ENCODE measurements at places on chromosomes 2 and 18.

- DNase-seq = no peak
Observed at GRCh38 chr2:139359818-139360217, 579.6 kb upstream of the NXPH2 start.

DNA sequence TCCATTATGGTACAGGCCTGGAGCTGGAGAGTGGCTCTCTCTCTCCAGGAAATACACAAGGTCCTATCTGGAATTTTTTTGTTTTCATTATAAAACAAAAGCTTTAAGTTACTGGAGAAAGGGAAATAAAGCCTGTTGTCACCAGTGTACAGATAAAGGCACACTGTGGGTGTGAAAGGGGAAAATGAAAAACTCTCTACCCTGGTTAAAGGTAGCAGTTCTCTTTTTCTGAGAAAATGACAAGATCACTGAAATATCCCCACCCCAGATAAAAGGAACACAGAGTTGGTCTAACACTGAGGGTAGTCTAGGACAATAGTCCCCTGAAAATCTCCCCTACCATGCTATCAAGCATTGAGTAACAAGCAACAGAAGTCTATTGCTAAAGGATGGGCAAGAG, 438.7 kb downstream of the MBD2 start:
- no peak for DNase-seq

GRCh38 chr2:240499309-240500301, 58.2 kb downstream of the ANKMY1 start:
- DNase-seq = no peak

DNA sequence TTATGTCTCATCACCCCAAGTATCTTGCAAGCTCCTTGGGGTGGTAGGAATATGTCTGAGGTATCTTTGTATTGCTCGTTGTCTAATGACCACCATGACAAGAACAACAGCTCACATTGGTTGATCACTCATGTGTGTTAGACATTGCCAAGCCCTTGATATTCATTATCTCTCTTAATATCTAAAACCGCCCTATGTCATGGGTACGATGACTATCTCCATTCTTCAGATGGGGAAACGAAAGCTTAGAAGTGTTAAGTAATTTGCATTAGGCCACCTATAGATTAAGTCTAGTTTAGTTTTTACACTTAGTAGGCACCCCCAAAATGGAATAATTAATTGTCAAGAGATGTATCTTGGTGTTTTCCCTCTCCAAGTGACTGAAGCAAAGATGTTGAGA, 57.0 kb downstream of the ICOS start:
- no peak for DNase-seq

DNA sequence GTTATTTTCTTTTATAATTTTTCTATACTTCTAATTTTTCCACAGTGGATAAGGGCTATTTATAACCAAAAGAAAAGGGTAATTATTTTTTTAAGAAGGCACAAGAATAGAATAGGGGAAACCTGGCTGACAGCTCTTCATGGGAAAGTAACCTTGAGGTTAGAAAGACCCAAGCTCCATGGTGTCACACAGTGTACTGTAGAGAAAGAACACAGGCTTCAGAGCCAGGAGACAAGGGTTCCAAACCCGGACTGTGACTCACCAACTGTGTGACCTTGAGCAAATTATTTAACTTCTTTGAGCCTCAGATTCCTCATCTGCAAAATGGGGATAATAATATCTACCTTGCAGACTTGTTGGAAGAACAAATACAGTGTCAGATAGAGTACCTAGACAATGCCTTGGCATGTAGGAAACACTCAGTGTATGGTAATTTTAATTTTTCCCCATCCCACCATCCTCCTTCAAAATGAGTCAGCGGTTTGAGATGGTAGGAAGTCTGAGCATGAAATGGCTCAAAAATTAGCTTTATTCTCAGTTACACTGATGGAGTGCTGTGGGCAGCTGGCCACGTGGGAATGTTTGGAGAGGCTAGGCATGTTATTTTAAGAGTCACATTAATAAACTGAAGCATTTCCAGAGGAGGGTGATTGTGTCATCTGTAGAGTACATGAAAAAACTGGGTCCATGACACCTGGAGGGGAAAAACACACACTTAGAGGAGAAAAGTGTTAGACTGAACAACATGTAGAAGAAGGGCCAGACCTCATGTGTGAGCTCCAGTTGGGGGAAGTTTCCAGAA, 36.7 kb downstream of the TMEM37 start:
- no peak for DNase-seq

- peak; percentile 49 for DNase-seq
Observed at GRCh38 chr2:190343536-190344275, at the start of gene INPP1. Gene INPP1, plus strand, starts transcription at chr2:190343589. Its CDS starts 16,514 bp downstream, at chr2:190360103.

DNA sequence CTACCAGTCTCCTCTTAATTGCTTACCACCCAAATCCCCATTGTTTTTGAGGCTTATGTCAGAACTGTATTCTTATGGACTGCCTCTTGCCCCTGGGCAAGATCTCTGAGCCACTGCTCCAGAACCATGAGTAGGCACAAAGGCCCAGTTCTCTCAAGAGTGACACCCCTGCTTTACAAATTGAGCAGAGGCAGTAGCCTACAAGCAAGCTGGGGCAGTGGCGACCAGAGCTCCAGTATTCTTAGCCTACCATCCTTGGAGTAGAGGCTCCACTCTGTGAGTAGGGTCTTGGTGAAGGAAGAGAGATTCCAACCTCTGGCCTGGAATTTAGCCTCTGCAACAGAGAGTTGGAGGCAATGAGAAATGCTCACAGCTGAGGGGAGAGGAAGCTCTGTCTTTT, 36.5 kb downstream of the WDR75 start:
- DNase-seq = no peak

- DNase-seq = no peak
Observed at GRCh38 chr2:62489162-62489561, 16.8 kb downstream of the TMEM17 start.

- DNase-seq = no peak
Observed at GRCh38 chr2:126652323-126652891, 3.6 kb upstream of the GYPC start.

DNA sequence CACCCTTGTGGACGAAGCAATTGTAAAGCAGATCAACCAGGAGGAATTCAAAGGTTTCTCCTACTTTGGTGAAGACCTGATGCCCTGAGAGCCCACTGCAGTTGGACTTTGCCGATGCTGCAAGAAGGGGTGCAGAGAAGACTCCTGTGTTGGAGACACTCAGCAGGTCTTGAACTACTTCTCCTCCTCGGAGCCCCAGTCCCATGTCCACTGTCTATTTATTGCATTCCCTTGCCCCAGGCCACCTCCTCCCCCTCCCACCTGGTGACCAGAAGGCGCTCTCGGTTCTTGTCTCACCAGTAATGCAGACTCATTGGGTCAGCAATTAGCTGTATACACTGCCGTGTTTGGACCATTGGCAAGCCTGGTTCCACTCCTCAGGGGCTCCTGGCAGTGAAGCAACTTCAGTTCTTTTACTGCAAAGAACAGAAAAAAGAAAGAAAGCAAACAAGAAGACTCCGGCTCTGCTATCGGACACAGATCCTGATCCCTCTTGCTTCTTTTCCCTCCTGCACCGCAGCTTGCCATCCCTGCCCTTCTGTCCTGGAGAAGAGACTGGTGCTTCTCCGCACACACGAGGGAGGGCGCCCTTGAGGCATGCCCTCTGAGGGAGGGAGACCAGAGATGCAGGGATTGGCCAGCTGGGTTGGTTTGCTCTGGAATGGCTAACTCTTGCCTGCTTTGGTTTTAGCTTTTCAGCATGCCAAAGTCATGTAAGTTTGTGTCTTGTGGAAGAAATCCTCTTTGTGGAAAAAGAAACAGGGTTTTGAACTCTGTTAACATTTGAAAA, 112.2 kb upstream of the EPAS1 start:
- DNase-seq = no peak

DNA sequence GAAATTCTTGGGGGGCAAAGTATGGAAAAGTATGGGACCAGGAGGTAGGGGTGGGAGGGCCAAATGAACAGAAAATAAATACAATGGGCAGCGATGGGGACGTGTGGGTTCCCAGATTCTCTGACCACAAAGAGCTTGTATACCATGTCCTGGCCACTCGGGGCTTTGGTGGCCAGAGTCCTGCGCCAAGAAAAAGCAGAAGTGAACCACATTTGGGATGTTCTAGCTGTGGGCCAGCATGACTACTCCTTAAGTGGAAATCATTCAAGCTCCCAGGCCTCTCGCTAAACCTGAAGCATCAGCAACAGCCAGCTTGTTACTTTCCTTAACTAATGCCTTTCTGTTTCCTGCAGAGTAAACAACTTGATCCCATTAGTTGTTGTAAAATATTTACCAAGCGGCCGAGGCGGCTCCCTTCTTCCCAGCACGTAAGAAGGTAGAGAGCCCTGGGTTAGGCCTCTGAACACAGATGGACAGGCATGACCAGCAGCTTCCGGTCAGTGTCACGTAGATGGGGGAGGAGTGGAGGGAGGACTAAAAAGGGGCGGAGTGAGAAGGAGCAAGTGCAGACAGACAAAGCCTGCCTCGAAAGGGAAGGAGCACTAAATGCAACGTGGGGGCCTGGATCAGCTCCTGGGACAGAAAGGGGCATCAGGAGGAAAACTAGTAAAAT, 88.2 kb downstream of the GALNT14 start:
- DNase-seq = no peak

GRCh38 chr2:201735486-201735885, 37.0 kb upstream of the MPP4 start:
- DNase-seq = no peak

DNA sequence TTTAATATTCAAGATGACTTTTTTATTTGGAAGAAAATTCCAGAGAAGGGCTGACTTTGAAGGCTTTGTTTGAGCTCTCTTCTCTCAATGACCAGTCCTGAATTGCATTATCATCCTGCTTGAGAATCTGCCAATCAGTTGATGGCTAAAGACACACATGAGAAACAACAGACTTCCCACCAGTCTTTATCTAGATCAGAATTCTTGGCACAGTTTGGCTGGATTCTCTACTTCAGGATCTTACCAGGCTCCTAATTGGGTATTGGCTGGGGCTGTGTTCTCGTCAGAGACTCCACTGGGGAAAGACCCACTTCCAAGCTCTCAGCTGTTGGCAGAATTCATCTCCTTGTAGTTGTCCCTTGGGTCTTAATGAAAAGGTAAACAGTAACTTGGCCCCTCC, 86.0 kb downstream of the WDSUB1 start:
- no peak for DNase-seq

GRCh38 chr2:197249381-197250083, 61.0 kb downstream of the ANKRD44 start:
- no peak for DNase-seq

DNA sequence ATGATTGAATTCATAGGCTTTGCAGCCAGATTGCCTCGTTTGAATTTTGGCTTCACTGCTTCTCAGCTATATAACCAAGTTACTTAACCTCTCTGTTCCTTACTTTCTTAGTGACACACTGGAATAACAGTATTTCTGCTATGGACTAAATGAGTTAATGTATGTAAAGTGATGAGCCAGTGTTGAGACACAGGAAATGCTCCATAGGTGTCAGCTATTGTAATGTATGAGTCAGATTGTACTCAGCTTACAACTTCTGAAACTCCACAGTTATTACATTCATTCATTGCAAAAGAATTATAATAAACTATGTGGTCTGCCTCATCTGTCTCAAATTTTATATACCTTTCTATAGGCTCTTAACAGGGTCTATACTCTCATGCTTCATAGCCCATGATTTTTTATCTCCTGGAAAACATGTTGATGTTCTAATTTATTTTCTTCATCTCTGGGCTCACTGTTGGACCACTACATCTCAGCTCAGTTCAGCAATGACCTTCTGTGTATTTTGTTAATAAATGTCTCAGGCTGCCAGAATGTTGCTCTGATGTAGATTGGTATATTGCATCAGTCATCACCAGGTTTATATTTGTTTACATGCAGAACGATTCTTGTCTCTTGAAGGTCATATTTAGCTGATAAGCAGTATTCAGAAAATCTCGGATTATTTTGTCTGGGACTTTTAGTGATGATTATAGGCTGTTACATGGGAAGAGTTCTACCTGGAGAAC, 76.2 kb downstream of the MAP3K20 start:
- DNase-seq = no peak

DNA sequence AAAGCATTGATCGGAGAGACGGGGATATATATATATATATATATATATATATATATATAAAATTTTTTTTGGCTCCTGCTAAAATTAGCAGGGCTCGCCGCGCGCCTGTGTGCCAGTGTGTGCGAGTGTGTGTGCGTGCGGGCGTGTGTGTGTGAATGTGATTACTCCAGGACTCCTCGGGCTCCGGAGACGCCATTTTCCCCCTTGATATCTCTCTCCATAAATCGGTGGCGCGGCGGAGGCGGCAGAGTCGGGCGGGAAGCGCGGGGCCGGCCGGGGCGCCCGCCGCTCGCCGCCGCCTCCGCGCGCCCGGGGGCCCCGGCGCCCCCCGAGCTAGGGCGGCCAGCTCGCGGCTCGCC, 795 bp upstream of the SETBP1 start:
- peak; percentile 22 for DNase-seq

GRCh38 chr18:79576686-79577351, 102.8 kb upstream of the CTDP1 start:
- DNase-seq = no peak

- no peak for DNase-seq
Observed at GRCh38 chr18:56273541-56274219, 364.7 kb downstream of the TXNL1 start.

GRCh38 chr2:180159921-180160320, 152.8 kb upstream of the CWC22 start:
- DNase-seq = no peak

- DNase-seq = no peak
Observed at GRCh38 chr2:85787282-85787980, 33.6 kb downstream of the ATOH8 start.

- DNase-seq = no peak
Observed at GRCh38 chr18:79156327-79156726, 87.1 kb downstream of the ATP9B start.

DNA sequence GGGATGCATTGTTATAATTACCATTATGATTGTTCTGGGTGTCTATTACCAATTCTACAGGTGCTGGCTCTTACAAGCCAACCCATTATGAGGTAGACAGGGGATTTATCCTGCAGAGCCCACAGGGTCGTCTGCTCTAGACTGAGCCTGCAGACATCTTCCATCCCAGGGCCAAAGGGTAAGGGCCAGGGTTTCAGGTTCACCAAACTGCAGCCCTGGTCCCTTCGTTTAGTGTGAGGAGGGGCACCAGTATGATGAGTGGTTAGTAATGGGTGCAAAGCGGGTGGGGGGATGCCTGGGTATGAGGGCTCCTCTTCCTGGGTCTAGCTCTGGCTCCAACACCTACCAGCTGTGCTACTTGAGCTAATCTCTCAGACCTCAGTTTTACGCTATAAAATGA, 1.2 kb upstream of the ARID5A start:
- no peak for DNase-seq

DNA sequence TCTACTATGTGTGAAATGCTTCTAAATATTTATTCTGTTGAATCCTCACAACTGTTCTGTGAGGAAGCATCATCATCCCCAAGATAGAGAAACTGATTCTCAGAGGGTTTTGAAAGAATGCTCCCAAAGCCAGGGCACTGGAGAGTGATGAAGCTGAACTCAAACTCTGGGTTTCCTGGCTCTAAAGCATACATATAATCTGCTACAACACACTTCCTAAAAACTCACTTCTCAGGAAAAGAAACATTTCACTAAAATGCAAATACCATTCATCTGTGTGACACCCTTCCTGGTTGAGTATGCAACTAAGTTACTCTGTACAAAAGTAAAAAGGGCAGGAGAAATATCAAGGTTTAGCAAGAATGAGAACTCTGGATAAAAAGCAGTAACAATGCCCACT, 58.6 kb downstream of the GRB14 start:
- DNase-seq = no peak

All from activated naive CD4-positive, alpha-beta T cell treated with anti-CD3 and anti-CD28 coated beads, Interleukin-2, amount 50 U/mL, for 16 hours (primary cell).